Mesenchymal stem cell (in vitro differentiated cells and primary cell): ENCODE measurements at places on chromosomes 5 and 9.

DNA sequence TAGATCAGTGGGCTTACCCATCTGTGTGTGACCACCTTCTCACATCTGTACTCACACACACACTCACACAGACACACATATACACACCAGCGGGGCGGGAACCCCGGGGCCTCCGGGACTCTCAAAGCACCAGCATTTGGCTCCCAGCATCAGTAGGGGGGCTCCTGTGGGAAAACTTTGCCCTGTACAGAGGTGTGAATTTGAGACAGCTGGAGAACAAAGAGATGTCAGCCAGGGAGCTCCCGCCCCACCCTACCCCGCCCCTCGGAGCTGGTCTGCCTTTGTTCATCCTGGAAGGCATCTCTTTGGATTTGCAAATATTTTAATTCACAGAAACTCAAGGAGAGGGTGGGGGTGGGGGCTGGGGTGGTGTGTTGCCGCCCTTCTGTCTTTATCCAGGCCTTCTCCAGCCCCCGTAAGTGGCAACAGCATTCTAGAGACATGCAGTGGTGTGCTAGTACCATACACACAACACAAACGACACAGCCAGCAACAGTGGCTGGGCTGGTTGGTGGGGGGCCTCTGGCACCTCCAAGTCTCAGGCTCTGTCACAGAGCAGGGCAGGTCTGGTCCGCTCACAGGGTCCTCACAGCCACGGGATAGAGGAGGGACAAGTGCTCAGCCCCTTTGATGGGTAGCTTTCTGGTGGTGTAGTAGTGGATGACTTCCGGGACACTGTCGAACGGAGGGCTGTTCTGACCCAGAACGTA, 15.5 kb upstream of the SLC25A51 start:
- no peak overlapping the region for H3K27ac ChIP-seq
- DNase-seq = no peak

DNA sequence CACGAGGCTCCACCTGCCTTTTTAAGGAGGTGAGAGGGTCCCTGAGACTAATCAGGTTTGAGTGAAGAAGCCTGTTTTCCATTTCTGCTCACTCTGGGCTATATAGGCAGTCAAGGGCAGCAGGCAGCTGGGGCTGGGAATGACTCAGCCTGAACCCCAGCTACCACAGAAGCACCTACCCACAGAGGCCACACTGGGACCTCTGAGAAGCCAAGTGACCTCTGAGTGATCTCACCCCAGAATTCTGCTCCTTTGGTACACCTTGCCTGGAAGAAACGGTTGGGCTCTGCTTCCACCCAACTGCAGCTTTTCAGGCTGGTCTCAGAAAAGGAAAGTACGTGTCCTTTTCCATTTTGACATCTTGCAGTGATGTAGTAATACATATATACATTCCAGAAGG, 6.8 kb downstream of the FAM219A start:
- no peaks in the 10 kb centered on the region for H3K36me3 ChIP-seq
- H3K4me3 ChIP-seq = no peak overlapping the region
- no peak overlapping the region for H3K27ac ChIP-seq
- H3K27me3 ChIP-seq = no peaks in the 10 kb centered on the region
- H3K4me1 ChIP-seq = peaks cover 9% of the 10 kb centered on the region
- peak; percentile 54 for DNase-seq

GRCh38 chr5:44002381-44002901, 386.8 kb downstream of the FGF10 start:
- H3K27me3 ChIP-seq = no peaks in the 10 kb centered on the region
- H3K36me3 ChIP-seq = no peaks in the 10 kb centered on the region
- H3K27ac ChIP-seq = no peak overlapping the region
- peaks cover 2% of the 10 kb centered on the region for H3K4me1 ChIP-seq

GRCh38 chr9:102841376-102841775, 153.8 kb upstream of the CYLC2 start:
- H3K4me3 ChIP-seq = no peak overlapping the region
- H3K27ac ChIP-seq = no peak overlapping the region

GRCh38 chr9:70389621-70390266, 24.7 kb downstream of the KLF9 start:
- H3K27ac ChIP-seq = no peak overlapping the region
- H3K36me3 ChIP-seq = peaks cover 29% of the 10 kb centered on the region
- H3K4me1 ChIP-seq = peaks cover 2% of the 10 kb centered on the region

- no peaks in the 10 kb centered on the region for H3K36me3 ChIP-seq
- H3K27me3 ChIP-seq = peaks cover 8% of the 10 kb centered on the region
- peak; percentile 57 for DNase-seq
- peaks cover 7% of the 10 kb centered on the region for H3K4me1 ChIP-seq
- H3K4me3 ChIP-seq = no peak overlapping the region
Measured at GRCh38 chr9:98146101-98146991, 27.3 kb upstream of the TRIM14 start.

GRCh38 chr5:144198386-144198785, 27.7 kb downstream of the KCTD16 start:
- H3K4me1 ChIP-seq = peaks cover 2% of the 10 kb centered on the region
- peak; percentile 54 for DNase-seq
- no peak overlapping the region for H3K4me3 ChIP-seq

DNA sequence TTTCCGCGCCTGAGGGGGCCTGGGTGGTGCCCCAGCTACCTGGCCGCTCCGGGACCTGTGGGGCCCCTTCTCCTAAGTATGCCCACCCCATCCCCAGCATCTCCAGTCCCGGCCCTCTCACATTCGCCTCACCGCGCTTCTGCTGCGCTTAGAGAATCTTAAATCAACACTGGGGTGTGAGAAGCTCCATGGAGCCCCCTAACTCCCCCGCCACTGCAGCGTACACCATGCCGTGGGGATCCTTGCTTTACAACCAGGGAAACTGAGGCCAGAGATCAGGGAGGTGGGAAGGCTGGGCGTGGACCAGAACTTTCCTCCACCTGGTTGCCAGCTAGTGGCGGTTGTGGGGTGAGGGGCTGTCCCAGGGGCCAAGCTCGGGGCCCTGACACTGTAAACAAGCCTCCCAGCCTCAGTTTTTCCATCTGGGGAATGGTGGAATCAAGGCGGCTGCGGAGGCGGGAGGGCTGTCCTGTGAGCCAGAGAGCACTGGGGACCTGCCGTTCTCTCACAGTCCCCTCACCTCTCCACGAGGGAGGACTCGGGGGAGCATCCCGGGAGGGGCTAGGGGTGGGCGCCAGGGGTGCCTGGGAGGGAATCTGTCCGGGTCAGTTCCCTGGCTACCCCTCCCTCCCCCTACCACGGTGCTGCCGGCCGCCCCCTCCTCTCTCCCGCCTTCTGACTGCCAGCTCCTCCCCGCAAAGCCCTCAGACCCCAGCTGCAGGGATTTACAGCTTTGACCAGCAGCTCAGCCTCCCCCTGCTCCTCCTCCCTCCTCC, 161.2 kb downstream of the C9orf50 start:
- H3K36me3 ChIP-seq = no peaks in the 10 kb centered on the region
- H3K4me3 ChIP-seq = no peak overlapping the region

GRCh38 chr5:10595672-10596309, 31.9 kb downstream of the ANKRD33B start:
- H3K36me3 ChIP-seq = no peaks in the 10 kb centered on the region
- H3K4me3 ChIP-seq = peak overlapping the region; percentile 42
- H3K4me1 ChIP-seq = peaks cover 17% of the 10 kb centered on the region
- H3K27me3 ChIP-seq = no peaks in the 10 kb centered on the region

- peak; percentile 26 for DNase-seq
- peaks cover 4% of the 10 kb centered on the region for H3K4me1 ChIP-seq
- H3K27ac ChIP-seq = no peak overlapping the region
- no peaks in the 10 kb centered on the region for H3K27me3 ChIP-seq
- H3K4me3 ChIP-seq = no peak overlapping the region
Measured at GRCh38 chr9:96457266-96457665, 7.3 kb downstream of the HABP4 start.

DNA sequence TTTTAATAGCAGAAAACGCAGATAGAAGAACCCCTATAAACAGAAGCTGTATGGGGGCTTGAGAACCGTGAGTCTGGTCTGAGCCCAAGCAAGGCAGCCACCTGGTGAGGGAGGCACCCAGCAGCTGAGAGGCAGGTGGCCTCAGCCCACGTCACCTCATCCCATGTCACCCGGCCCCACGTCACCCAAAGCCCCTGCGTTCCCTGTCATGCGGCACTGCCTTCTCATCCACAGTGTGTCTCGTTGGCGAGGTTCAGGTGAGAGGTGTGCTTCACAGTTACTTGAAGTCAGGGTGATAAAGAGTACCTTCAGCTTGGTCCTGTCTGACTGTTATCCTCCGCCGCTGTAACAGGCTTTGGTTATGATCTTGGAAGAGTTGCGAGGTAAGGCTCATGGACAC, 80.6 kb upstream of the IRX4 start:
- no peak overlapping the region for H3K4me3 ChIP-seq
- H3K36me3 ChIP-seq = no peaks in the 10 kb centered on the region
- no peaks in the 10 kb centered on the region for H3K4me1 ChIP-seq
- H3K27me3 ChIP-seq = no peaks in the 10 kb centered on the region
- H3K27ac ChIP-seq = no peak overlapping the region

DNA sequence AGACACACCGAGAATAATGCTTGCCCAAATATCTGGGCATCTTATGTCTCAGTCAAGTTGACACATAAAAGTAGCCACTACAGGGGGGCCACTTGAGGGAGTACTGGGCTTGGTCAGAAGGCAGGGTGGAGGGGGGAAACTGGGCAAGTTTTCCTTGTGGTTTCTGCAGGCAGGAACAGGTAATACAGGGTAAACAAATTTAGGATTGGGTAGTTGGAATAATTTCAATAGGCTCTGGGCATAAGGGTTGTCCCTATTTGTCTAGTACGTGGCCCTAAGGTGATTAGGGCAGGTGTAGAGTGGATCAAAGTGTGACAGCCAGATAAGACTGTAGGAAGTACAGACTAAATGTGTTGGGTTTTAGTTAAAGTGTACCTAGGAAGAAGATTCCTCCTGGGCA, 353.1 kb downstream of the TLE4 start:
- H3K27ac ChIP-seq = peak overlapping the region; percentile 29
- H3K27me3 ChIP-seq = no peaks in the 10 kb centered on the region
- DNase-seq = no peak
- H3K36me3 ChIP-seq = no peaks in the 10 kb centered on the region
- H3K4me3 ChIP-seq = no peak overlapping the region

DNA sequence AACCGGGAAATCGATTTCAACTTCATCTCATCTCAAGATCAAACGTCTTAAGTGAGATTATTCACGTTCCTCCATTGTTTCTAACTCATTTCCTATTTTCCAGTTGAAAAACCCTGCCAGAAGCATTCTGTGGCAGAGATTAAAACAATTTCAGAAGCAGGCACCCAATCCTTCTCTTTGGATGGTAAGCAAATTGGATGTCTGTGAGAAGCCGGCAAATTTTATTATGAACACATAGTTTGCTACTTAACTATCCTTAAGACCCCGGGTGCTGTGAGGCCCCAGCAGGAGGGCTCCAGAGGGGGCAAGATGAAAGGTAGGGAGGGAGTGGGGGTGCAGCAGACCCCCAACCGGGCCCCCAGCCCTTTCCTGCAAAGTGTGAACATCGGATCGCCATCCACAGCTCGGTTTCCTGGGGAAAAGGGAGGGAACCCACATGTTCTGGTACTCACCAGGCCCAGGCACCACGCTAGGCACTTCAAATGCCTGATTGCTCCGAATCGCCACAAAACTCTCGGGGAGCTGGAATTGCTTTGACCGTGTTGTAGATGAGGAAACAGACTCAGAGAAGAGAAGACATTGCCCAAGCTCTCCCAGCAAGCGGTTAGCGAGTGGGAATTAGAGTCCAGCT, 167.1 kb upstream of the MVB12B start:
- H3K36me3 ChIP-seq = no peaks in the 10 kb centered on the region
- no peak overlapping the region for H3K4me3 ChIP-seq
- no peak for DNase-seq

DNA sequence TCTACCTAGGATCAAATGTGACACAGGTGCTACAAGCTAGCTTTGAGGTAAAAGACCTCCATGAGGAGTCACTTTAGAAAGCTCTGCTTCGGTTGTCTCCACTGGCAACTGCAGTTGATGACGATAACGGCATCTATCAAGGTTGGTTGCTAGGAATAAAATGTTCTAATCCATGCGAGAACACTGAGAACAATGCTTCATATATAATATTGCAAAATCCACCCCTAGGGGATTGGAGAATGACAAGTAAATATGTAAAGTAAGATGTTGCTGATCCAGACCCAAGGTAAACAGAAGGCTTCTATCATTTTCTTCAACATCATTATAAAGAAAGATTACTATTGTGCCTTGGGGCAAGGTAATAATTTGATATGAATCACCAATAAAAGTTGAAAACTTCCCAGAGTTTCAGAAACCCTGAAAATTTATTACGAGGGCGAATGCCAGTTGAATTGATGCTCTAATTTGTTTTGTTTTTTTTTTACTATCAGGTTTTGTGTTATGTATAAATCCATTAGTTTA, 1003.4 kb downstream of the CDH18 start:
- no peak for DNase-seq
- no peaks in the 10 kb centered on the region for H3K36me3 ChIP-seq
- H3K4me1 ChIP-seq = no peaks in the 10 kb centered on the region
- no peak overlapping the region for H3K27ac ChIP-seq
- H3K27me3 ChIP-seq = no peaks in the 10 kb centered on the region

- no peak overlapping the region for H3K27ac ChIP-seq
- no peaks in the 10 kb centered on the region for H3K36me3 ChIP-seq
- no peaks in the 10 kb centered on the region for H3K27me3 ChIP-seq
- DNase-seq = no peak
- no peaks in the 10 kb centered on the region for H3K4me1 ChIP-seq
- H3K4me3 ChIP-seq = no peak overlapping the region
Measured at GRCh38 chr5:85896514-85896913, 721.2 kb upstream of the COX7C start.

GRCh38 chr9:123761905-123762605, 167.9 kb downstream of the DENND1A start:
- H3K27me3 ChIP-seq = no peaks in the 10 kb centered on the region
- H3K36me3 ChIP-seq = no peaks in the 10 kb centered on the region
- peaks cover 3% of the 10 kb centered on the region for H3K4me1 ChIP-seq

DNA sequence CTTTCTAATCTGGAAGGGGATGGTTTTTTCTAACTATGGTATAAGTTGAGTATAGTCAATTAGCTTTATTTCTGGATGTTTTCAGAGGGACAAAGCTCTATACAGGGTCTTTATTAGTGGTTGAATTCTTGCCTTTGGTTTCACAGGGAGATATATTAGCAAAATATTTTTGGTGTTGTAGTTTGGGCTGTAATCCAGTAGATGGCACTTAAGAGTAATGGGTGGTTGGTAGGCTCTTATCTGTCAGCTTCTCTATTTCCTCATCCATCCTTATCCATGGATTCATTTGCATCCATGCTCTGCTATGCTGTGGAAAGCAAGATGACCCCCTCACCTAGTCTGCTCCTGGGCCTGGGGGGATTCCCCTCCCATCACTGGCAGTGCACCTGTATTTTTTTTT, 363.6 kb upstream of the CYLC2 start:
- H3K36me3 ChIP-seq = no peaks in the 10 kb centered on the region
- H3K27me3 ChIP-seq = no peaks in the 10 kb centered on the region
- no peaks in the 10 kb centered on the region for H3K4me1 ChIP-seq
- H3K27ac ChIP-seq = no peak overlapping the region
- no peak for DNase-seq

GRCh38 chr9:101727612-101728524, 10.6 kb downstream of the GRIN3A start:
- no peaks in the 10 kb centered on the region for H3K4me1 ChIP-seq
- DNase-seq = no peak
- H3K36me3 ChIP-seq = no peaks in the 10 kb centered on the region
- no peak overlapping the region for H3K27ac ChIP-seq
